ENCODE measurements at places on chromosomes 7 and 10. TPM values are rescaled to one million over a fixed set of nuclear protein-coding genes. Genes with fewer than 3 reads are reported as not detected.

The CPA2 gene
- 0.67 TPM for total RNA-seq

The MARCHF5 gene
- 20.8 TPM for total RNA-seq

The PALD1 gene
- total RNA-seq: 6.7 TPM

DNA sequence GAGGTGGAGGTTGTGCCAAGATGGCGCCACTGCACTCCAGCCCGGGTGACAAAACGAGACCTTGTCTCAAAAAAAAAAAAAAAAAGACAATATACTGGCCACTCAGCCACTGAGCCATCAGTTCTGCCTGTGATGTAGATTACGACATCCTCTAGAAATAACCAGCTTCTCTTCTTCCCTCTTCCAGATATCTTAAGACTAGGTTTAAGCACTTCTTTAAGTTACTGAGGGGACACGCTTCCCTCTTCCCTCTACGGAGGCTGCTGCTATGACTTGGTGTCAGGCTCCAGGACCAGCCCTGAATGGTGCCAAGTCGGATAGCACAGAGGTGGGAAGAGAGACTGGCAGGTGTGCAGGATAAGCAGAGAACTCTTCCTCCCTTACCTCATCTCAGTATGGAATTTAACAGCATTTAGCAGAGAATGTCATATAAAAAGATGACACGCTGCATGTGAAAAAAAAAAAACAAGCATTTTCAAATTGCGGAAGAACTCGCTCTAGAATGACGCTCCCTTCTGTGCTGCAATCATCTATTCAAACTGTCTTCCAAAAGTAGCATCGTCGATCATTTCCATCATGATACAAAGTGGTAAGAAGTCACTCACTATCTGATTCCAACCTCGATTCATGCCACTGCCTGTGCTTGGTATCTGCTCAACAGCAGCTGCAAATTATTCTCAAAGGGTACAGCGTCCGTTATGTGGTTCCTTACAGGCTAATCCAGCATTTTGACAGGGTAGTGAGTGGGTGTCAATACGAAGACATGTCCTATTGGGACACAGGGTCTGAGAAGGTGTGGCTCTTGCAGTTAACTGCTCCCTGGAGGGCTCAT lies 13.8 kb downstream of the DAGLB start:
- DNase-seq: no peak

GRCh38 chr7:46490406-46490805 lies 569.3 kb upstream of the IGFBP3 start:
- DNase-seq: no peak

DNA sequence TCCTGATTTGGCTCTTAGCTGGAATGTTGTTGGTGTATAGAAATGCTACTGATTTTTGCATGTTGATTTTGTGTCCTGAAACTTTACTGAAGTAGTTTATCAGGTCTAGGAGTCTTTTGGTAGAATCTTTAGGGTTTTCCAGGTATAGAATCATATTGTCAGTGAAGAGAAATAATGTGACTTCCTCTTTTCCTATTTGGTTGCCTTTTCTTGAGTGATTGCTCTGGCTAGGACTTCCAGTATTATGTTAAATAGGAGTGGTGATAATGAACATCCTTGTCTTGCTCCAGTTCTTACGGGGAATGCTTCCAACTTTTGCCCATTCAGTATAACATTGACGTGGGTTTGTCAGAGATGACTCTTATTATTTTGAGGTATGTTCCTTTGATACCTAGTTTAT lies 52.0 kb downstream of the ZNF783 start:
- no peak for DNase-seq

GRCh38 chr10:70167246-70167645 lies 3.1 kb downstream of the SAR1A start:
- no peak for DNase-seq

All from posterior vena cava (tissue), 2 donors.